Cerebellum (tissue), 4 donors: ENCODE measurements at places on chromosomes 6 and 20. TPM values are rescaled to one million over a fixed set of nuclear protein-coding genes. Genes with fewer than 3 reads are reported as not detected.

EPHA7 gene
- 167 TPM for total RNA-seq

MPIG6B gene
- total RNA-seq, result not detected

MYMX gene
- total RNA-seq, result not detected

WFDC12 gene
- total RNA-seq, result not detected

HLA-DQB1 gene
- not detected for total RNA-seq

DNA sequence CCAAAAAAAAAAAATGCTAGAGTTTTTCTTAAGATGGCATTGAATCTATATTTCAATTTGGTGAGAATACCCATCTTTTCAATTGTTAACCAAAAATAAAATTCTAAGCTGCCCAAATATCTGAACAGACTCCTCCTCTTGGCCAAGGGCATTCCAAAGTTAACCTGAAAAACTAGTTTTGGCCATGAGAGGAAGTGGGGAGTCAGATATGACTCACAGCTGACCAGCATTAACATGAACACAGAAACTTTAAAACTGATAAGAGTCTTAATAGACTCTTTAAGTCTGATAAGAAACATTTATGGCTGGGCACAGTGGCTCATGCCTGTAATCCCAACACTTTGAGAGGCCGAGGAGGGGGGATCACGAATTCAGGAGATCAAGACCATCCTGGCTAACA, 171.3 kb downstream of the FAXC start:
- DNase-seq, result no peak

DNA sequence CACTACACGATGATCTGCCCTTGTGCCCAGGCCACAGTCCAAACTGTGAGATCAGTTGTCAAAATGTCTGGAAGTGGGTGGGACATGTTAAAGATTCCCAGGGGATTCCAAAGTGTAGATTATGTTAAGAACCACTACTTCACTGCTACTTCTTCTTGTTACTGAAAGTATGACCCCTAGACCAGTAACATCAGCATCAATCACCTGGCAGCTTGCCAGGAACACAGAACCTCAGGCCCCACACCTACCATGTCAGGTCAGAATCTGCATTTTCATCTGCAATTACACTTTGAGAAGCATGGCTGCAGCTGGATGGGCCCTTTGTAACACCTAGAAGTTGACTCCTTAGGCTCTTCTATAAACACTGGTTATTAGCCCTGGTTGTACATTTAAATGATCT, 36.1 kb downstream of the RFPL4B start:
- no peak for DNase-seq

- DNase-seq, result no peak
Measured at GRCh38 chr6:149118737-149119653, 198.5 kb upstream of the TAB2 start.

DNA sequence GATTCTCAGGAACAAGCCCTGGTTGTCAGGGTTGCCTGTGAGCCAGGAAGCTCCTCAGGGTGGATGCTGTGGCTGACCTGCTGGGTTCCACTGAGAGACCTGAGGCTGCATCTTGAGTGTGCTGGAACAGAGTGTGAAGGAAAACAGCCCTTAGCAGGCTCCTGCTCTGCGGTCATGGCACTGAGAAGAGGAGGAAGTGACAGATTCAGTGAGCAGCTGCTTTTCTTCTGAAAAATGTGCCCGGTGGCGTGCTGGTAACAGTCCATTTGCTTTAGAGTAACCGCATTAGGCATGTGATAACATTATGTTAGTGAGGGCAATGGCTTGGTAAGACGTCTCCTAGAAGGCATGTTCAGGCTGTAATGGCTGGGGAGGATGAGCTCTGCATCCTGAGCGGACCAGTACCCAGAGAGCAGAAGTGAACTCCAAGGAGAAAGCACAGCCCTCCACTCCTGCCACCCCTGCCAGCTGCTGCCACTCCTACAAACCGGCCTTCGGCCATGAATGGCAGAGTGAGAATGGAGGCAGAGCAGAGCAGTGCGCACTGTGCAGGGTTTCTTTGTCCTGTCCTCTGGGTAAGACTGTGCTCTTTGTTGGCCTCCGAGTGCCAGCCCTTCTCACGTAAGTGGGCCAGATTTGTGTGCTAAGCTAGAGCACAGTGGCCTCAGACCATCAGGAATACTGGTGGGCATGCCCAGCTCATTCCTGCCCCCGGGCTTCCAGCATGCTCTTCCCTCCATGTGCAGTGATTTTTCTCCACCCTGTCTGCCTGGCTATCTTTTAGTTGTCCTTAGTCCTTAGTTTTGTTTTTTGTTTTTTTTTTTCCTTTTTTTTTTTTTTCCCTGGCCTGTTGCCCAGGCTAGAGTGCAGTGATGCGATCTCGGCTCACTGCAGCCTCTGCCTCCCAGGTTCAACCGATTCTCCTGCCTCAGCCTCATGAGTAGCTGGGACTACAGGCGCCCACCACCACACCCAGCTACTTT, 98.1 kb upstream of the VSTM2L start:
- no peak for DNase-seq

DNA sequence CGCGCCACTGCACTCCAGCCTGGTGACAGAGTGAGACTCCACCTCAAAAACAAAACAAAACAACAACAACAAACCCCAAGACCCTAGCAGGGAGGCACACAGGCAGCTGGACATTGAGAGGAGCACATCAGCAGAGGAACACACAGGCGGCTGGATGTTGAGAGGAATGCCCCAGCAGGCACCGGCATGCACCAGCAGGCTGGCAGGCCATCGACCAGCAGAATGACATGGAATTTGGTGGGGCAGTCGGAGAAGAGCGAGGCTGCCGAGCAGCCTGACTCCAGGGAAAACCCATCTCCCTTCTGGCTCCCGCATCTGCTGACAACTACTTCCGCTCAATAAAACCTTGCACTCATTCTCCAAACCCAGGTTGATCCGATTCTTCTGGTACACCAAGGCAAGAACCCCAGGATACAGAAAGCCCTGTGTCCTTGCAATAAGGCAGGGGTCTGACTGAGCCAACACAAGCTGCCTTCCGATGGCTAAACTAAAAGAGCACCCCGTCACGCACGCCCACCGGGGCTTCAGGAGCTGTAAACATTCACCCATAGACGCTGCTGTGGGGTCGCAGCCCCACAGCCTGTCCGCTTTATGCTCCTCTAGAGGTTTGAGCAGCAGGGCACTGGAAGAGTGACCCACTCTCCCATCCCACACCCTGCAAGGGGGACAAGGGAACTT, 60.2 kb downstream of the SLC22A23 start:
- no peak for DNase-seq

DNA sequence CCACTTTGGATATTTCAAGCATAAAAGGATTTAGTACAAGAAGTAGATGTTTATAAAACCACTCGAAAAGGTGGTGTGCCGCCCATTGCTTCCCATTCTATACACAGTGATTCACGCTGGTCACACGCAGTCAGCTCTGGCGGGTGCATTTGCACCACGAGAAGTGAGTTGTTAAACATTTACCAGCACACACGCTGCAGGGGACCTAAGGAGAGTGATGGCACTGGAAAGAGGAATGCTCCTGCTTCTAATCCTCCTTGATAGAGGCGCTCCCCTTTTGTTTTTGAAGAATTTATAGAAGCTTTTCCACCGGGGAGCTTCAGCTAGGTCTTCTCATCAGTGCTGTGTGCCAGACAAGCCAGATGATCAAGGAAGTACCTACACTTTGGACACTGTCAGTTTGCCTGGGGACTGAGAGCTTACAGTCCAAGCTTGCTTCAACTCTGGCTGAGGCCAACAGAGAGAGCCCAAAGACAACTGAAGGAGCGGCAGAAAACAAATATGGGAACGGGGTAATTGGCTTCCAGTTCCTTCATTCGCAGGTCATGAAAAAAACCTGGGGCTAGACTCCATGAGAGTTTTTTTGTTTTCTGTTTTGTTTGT, 31.2 kb downstream of the MUC22 start:
- DNase-seq, result no peak
